ENCODE measurements at places on chromosomes 5 and 9. TPM values are rescaled to one million over a fixed set of nuclear protein-coding genes. Genes with fewer than 3 reads are reported as not detected.

- no peaks in the 10 kb centered on the region for H3K27me3 ChIP-seq
- no peak overlapping the region for H3K27ac ChIP-seq
- no peak overlapping the region for H3K4me3 ChIP-seq
- no peaks in the 10 kb centered on the region for H3K4me1 ChIP-seq
Measured at GRCh38 chr9:125391704-125392103, 130.1 kb downstream of the GAPVD1 start.

DNA sequence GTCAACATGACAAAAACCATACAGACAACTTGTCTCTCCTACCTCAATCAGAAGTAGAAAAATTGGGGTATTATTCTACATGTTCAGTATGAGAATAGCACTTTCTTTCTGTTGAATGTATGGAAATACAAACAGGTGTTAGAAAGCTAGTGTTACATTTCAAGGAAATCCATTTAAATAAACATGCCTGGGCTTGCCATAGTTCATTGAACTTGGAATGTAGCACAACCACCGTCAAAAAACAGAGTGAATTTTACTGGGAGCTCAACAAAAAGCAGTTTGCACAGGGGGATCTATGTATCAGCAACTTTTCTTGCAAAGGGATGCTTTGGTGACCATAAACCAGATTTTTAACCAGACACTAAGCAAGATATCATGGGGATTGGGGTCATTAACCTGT, 307.9 kb upstream of the SMARCA2 start:
- no peaks in the 10 kb centered on the region for H3K36me3 ChIP-seq
- no peak overlapping the region for H3K27ac ChIP-seq
- no peak overlapping the region for H3K4me3 ChIP-seq
- H3K4me1 ChIP-seq, result no peaks in the 10 kb centered on the region

GRCh38 chr9:136312436-136312835, 8.5 kb upstream of the CCDC187 start:
- peaks cover 7% of the 10 kb centered on the region for H3K27me3 ChIP-seq
- peaks cover 10% of the 10 kb centered on the region for H3K4me1 ChIP-seq
- H3K27ac ChIP-seq, result no peak overlapping the region
- DNase-seq, result peak; percentile 69

DNA sequence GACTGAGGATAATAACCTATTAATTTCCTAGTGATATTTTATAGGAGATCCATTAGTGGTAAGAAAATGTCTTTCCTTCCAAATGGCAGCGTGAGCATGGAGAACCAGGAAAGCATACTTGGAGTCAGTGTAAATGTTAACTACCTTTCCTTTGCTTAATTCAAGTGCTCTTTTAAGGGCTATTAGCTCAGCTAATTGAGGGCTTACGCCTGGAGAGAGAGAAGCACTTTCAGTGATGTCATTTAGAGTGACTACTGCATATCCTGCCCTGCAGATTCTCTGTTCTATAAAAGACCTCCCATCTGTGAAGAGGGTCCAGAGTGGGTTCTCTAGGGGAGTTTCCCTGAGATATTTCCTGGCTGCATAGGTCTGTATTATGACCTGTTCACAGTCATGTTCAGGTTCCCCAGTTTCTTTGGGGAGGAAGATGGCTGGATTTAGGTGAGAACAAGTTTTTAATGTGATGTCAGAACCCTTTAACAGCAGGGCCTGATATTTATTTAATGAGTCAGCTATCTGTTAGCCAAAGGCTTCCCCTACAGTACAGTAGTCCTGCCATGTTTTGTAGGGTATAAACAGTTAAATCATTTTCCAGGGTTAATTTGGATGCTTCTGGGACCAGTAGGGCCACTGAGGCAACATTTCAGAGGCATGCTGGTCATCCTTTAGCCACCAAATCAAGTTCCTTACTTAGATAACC, 89.6 kb downstream of the TRIM36 start:
- no peak overlapping the region for H3K27ac ChIP-seq
- DNase-seq, result no peak
- 0 out of 2 replicates have a peak, but pooled peaks cover 3% of the 10 kb centered on the region for H3K27me3 ChIP-seq
- H3K4me1 ChIP-seq, result no peaks in the 10 kb centered on the region

DNA sequence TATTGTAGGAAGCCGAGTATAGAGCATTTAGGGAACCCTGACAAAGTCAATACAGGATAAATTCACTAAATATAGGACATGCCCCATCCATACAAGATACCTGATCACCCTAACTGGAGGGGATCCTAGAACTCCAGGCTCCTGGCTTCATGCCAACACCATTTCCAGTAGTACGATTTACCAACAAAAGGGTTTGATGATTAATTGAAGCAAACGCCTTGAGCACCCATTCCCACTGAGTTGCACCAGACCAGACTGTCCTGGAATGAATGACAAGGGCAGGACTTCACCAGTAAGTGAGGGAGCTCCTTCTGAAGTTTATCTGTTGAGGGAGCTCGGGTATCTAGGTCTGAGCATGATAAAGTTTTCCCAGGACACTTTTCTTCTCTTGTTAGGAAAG, 327.2 kb upstream of the MSX2 start:
- H3K36me3 ChIP-seq, result no peaks in the 10 kb centered on the region
- H3K4me1 ChIP-seq, result no peaks in the 10 kb centered on the region
- H3K27me3 ChIP-seq, result peaks cover 4% of the 10 kb centered on the region
- H3K27ac ChIP-seq, result no peak overlapping the region
- no peak overlapping the region for H3K4me3 ChIP-seq

DNA sequence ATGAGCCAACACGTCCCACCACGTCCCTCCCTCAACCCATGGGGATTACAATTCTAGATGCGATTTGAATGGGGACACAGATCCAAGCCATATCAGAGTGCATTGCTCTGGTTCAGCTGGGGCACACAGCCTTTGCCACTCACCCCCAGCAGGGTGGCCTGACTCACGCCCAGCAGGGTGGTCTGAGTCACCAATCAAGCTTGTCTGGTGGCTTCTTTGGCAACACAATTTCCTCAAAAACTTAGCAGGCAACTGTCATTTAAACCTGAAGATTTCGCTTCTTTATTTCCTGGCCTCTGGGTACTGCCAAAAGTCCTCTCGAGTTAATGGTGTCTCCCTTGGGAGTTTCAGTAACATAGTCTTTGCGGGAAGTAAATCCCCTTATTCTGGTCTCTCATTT, 16.3 kb upstream of the SEMA5A start:
- H3K4me1 ChIP-seq, result peaks cover 64% of the 10 kb centered on the region
- H3K27me3 ChIP-seq, result no peaks in the 10 kb centered on the region
- peak overlapping the region; percentile 12 for H3K4me3 ChIP-seq
- peak overlapping the region; percentile 41 for H3K27ac ChIP-seq
- peak; percentile 67 for DNase-seq

- H3K27me3 ChIP-seq, result peaks cover 12% of the 10 kb centered on the region
- no peak overlapping the region for H3K4me3 ChIP-seq
- H3K27ac ChIP-seq, result no peak overlapping the region
- DNase-seq, result no peak
- H3K4me1 ChIP-seq, result no peaks in the 10 kb centered on the region
Measured at GRCh38 chr5:175734501-175734900, 76.6 kb downstream of the HRH2 start.

- no peaks in the 10 kb centered on the region for H3K36me3 ChIP-seq
- no peaks in the 10 kb centered on the region for H3K4me1 ChIP-seq
- no peak overlapping the region for H3K27ac ChIP-seq
- no peak overlapping the region for H3K4me3 ChIP-seq
- H3K27me3 ChIP-seq, result peaks cover 6% of the 10 kb centered on the region
Measured at GRCh38 chr5:158121678-158122077, 262.7 kb upstream of the CLINT1 start.

TOR1B gene
- 26.5 TPM for total RNA-seq

SLC36A3 gene
- total RNA-seq, result not detected

Measured in PC-9 (cell line).